A549 treated with CpdA at 1 μM for 4 hours (cell line): ENCODE measurements at places on chromosomes 12 and 14. TPM values are rescaled to one million over a fixed set of nuclear protein-coding genes. Genes with fewer than 3 reads are reported as not detected.

NFATC4 gene
- total RNA-seq: 0.07 to 0.40 TPM (median 0.22 TPM) in 5 replicates

OR2AP1 gene
- not detected in 5 replicates for total RNA-seq

AKAP6 gene
- total RNA-seq: 0.43 to 0.91 TPM (median 0.73 TPM) in 5 replicates

TAS2R7 gene
- not detected in 5 replicates for total RNA-seq

PIWIL1 gene
- not detected in 5 replicates for total RNA-seq

INF2 gene
- total RNA-seq: 87.4 to 152 TPM (median 142 TPM) in 5 replicates

FSCB gene
- not detected in 5 replicates for total RNA-seq

KCNJ8 gene
- 0.22 to 0.70 TPM (median 0.41 TPM) in 5 replicates for total RNA-seq

C12orf54 gene
- total RNA-seq: not detected in 5 replicates

NOS1 gene
- 0.52 to 0.92 TPM (median 0.61 TPM) in 5 replicates for total RNA-seq

PAN2 gene
- total RNA-seq: 15.0 to 16.0 TPM (median 15.7 TPM) in 5 replicates

PLXNC1 gene
- 0.06 to 0.38 TPM (median 0.12 TPM) in 5 replicates for total RNA-seq

COL2A1 gene
- total RNA-seq: 0.02 to 0.15 TPM (median 0.08 TPM) in 3 of 5 replicates, not detected in the others

ATG2B gene
- total RNA-seq: 6.4 to 12.1 TPM (median 8.8 TPM) in 5 replicates

GPRC5D gene
- total RNA-seq: not detected in 5 replicates

PTCSC3 gene
- not detected in 5 replicates for total RNA-seq

EID3 gene
- total RNA-seq: 8.4 to 12.7 TPM (median 8.5 TPM) in 5 replicates

NGB gene
- total RNA-seq: not detected in 5 replicates

ACADS gene
- 8.0 to 11.6 TPM (median 9.7 TPM) in 5 replicates for total RNA-seq

KRT79 gene
- 0.09 to 0.22 TPM (median 0.16 TPM) in 4 of 5 replicates, not detected in the other for total RNA-seq

CLEC6A gene
- not detected in 5 replicates for total RNA-seq

ADAMTS20 gene
- not detected in 5 replicates for total RNA-seq

VASH1 gene
- 3.3 to 4.6 TPM (median 3.8 TPM) in 5 replicates for total RNA-seq

SLC39A2 gene
- total RNA-seq: not detected in 5 replicates

CCDC175 gene
- not detected in 5 replicates for total RNA-seq

LALBA gene
- not detected in 5 replicates for total RNA-seq

SRRM4 gene
- total RNA-seq: not detected in 5 replicates

PPP4R4 gene
- 0.22 to 0.59 TPM (median 0.24 TPM) in 5 replicates for total RNA-seq

SLC25A21 gene
- 0.58 to 1.6 TPM (median 1.2 TPM) in 5 replicates for total RNA-seq

MANSC4 gene
- total RNA-seq: 0.07 to 0.13 TPM in 2 of 5 replicates, not detected in the others

TM9SF1 gene
- total RNA-seq: 63.8 to 71.3 TPM (median 70.1 TPM) in 5 replicates

CLMN gene
- total RNA-seq: 4.4 to 4.9 TPM (median 4.7 TPM) in 5 replicates

LYZ gene
- total RNA-seq: 0.11 to 0.64 TPM (median 0.35 TPM) in 3 of 5 replicates, not detected in the others

PRB4 gene
- total RNA-seq: not detected in 5 replicates

CISTR gene
- not detected in 5 replicates for total RNA-seq

BATF gene
- not detected in 5 replicates for total RNA-seq

SART3 gene
- 41.3 to 50.5 TPM (median 42.2 TPM) in 5 replicates for total RNA-seq
